MCF 10A (cell line): ENCODE measurements at places on chromosomes 5 and 9. TPM values are rescaled to one million over a fixed set of nuclear protein-coding genes. Genes with fewer than 3 reads are reported as not detected.

DNA sequence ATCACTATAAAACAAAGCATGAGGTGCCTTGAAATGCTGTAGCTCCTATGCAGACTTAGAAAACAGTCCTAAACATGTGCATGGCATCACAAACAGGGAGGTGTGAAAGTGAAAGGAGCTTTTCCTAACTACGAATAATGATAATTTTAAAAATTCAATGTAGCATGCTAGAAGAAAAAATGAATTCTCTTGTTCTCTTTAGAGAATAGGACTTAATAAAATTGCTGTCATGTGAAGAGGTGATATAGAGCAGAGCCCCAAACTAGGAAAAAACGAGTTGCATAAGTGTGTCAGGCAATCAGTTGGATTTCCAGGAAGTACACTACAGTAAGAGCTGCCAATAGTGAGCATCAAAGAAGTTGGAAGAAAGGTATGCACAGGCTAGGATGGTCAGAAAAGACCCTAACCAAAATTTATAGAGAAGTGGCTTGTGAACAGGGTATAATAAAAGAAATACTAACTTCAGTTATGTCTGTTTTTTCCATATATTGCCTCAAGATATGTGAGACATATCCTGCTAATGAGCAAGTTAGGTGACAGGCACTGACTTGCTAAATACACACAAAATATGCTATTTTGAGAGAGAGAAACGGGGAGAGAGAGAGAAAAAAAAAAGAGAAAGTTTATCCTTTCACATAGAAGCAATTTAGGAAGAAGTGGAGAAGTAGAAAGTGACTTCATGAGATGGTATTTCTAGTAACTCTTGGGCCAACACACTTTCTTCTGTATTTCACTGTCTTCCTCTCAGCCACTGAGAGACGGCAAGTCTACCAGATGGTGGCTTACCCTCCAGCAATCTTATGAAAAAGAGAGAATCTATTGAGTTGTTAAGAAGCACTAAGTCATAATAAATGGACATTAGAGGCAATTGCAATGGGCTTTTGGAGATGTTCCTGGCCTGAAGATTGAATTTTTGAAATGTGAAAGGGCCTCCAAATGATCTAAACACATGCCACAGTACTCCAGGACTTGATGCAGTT is 18.0 kb downstream of the ITGA2 start:
- peak overlapping the region; percentile 44 for H3K4me3 ChIP-seq
- no peaks in the 10 kb centered on the region for H3K27me3 ChIP-seq
- H3K4me1 ChIP-seq, result peaks cover 22% of the 10 kb centered on the region
- peaks cover 6% of the 10 kb centered on the region for H3K36me3 ChIP-seq

- H3K4me3 ChIP-seq, result no peak overlapping the region
- H3K4me1 ChIP-seq, result no peaks in the 10 kb centered on the region
- DNase-seq, result no peak
- no peaks in the 10 kb centered on the region for H3K36me3 ChIP-seq
- H3K27me3 ChIP-seq, result peaks cover 34% of the 10 kb centered on the region
- H3K27ac ChIP-seq, result no peak overlapping the region
Measured at GRCh38 chr9:90795084-90795483, 6.5 kb upstream of the SYK start.

GRCh38 chr9:128901822-128902221 is 19.0 kb upstream of the PHYHD1 start:
- peaks cover 28% of the 10 kb centered on the region for H3K4me1 ChIP-seq
- peaks cover 27% of the 10 kb centered on the region for H3K36me3 ChIP-seq

GRCh38 chr9:38417003-38417945 is 7.0 kb downstream of the IGFBPL1 start:
- peaks cover 25% of the 10 kb centered on the region for H3K27me3 ChIP-seq
- DNase-seq, result peak; percentile 43
- H3K4me3 ChIP-seq, result no peak overlapping the region
- H3K4me1 ChIP-seq, result no peaks in the 10 kb centered on the region
- no peaks in the 10 kb centered on the region for H3K36me3 ChIP-seq

DNA sequence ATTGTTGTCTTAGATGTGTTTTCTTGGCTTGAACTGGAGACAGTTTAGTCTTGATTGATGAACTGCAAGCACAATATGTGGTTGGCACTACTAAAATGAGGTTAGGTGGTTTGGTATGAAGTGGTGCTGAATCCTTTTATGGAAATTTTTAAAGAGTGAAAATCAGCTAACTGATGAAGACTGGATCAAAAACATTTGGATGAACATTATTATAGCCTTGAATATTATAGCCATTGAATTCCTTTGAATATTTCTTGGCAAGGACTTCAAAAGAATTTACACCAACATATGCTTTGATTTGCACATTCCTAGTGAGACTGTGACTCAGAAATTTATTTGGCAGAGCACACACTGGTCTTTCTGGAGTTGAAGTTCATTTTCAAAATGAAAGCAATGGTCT is 318.3 kb downstream of the CHSY3 start:
- DNase-seq, result peak; percentile 80
- no peaks in the 10 kb centered on the region for H3K36me3 ChIP-seq
- H3K4me3 ChIP-seq, result no peak overlapping the region
- peaks cover 6% of the 10 kb centered on the region for H3K4me1 ChIP-seq
- H3K27ac ChIP-seq, result no peak overlapping the region

TRIP13 gene
- 13.7 and 21.4 TPM in 2 replicates for total RNA-seq

DNA sequence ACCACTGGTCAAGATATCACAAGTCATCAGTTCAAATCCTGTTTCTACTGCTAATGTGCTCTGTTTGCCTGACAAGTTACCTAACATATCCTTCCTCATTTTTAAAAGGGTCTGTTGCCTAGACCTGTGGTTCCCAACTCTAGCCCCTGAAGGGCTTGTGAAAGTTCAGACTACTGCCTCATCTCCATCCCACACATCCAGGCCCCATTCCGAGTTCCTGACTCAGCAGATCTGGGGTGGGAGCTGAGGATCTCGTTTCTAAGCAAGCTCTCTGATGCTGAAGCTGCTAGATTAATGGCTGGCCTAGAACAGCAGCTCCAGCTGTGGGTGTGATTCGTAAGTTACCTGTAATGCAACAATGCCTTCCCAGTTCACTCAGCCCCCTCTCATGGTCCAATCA is 32.5 kb downstream of the S1PR3 start:
- H3K36me3 ChIP-seq, result no peaks in the 10 kb centered on the region
- H3K27ac ChIP-seq, result no peak overlapping the region
- H3K27me3 ChIP-seq, result no peaks in the 10 kb centered on the region
- DNase-seq, result no peak
- peaks cover 11% of the 10 kb centered on the region for H3K4me1 ChIP-seq

- H3K36me3 ChIP-seq, result no peaks in the 10 kb centered on the region
- no peaks in the 10 kb centered on the region for H3K4me1 ChIP-seq
- no peaks in the 10 kb centered on the region for H3K27me3 ChIP-seq
- no peak overlapping the region for H3K4me3 ChIP-seq
- H3K27ac ChIP-seq, result no peak overlapping the region
Measured at GRCh38 chr5:105630803-105631202, 2039.9 kb downstream of the EFNA5 start.

FAXDC2 gene
- total RNA-seq, result 0.79 and 2.1 TPM in 2 replicates
